ENCODE measurements at places on chromosomes 3 and 15.

DNA sequence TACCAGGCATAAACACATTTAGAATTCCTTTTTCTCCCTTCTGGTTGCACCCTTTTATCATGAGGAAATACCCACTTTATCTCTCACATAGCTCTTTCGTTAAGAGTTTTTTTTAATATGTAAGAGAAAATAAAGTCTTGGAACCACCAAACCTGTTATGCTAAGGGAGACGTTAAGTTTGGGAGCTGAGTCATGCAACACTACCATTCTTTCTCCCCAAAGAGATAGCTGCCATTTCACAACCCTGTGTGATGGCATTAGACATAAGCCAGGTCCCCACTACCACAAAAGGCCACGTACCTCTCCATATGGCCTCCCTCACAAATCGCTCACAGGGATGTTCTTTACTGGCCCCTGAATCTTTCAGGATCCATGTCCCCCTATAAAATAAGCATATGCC, 7.6 kb upstream of the NIPA1 start:
- no peaks in the 10 kb centered on the region for H3K27me3 ChIP-seq
- DNase-seq, result no peak
- H3K36me3 ChIP-seq, result no peaks in the 10 kb centered on the region

DNA sequence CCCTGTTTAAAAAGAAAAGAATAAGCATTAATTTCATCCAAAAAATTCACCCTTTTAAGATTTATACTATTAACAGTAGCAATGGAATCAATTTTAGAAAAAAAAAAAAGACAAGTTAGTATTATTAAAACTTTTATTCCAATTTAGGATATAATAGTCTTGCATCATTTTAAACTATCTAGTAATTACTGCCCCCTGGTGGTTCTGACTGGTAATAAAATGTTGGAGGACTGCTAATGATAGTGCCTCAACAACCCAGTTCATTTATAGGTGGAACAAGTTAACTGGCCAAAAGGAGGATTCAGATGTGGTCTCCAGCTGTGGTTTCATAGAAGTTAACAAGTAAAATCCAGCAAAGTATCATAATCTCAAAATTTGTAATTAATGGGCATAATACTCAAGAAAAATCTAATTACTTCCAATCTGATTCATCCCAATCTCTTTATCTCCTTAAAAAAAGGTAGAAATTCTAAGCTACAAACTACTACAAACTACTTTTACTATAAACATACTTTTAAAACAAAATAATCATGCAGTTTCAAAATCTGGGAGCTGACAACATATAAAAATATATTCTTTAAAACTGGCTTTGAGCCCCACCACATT, 30.7 kb upstream of the WDR49 start:
- H3K27ac ChIP-seq, result no peak overlapping the region
- DNase-seq, result peak; percentile 94
- H3K4me1 ChIP-seq, result no peaks in the 10 kb centered on the region
- no peaks in the 10 kb centered on the region for H3K27me3 ChIP-seq
- no peak overlapping the region for H3K4me3 ChIP-seq

DNA sequence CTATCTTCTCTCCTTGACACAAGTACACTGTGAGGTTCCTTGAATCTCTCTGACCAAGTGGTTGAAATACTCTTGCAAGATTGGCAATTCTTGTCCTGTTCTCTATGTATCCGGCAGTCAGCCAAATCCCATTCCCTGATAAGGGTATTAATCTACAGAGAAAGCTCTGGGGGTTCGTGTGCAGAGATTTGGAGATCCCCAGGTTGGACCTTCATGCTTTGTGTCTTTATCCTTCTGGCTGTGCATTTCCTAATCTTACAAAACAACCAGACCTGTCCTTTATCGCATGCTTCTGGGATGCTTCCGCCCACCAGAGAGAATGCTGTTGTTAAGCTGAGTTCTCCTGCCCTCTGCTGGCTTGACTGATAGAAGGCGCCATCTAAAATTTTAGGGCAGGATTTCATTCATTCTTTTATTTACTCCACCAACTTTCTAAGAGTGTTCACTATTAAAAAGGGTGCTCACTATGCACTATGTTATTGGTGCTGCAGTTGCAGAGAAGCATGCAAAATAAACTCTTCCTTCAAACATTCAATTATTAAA, 8.6 kb upstream of the SST start:
- no peaks in the 10 kb centered on the region for H3K36me3 ChIP-seq
- H3K27me3 ChIP-seq, result no peaks in the 10 kb centered on the region
- H3K4me3 ChIP-seq, result no peak overlapping the region
- DNase-seq, result peak; percentile 72

DNA sequence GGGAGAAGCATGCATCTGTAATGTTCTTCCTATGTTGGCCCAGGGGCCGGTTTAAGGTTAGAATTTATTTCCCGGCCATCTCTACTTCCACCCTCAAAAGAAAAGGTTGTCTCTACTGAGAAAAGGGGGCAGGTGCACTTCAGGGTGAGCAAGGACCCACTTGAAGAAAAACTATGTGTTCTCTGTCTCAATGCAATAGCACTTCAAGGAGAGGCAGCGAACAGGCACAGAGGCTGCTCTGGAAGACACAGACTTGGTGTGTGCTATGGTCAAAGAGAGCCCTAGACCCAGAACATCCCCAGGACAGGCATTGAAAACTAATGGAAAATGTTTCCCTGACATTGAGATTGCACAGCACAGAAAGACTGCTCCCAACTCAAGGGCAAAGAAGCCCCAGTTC, 7.6 kb downstream of the MINDY4B start:
- no peak overlapping the region for H3K4me3 ChIP-seq
- H3K27ac ChIP-seq, result no peak overlapping the region
- no peaks in the 10 kb centered on the region for H3K27me3 ChIP-seq

DNA sequence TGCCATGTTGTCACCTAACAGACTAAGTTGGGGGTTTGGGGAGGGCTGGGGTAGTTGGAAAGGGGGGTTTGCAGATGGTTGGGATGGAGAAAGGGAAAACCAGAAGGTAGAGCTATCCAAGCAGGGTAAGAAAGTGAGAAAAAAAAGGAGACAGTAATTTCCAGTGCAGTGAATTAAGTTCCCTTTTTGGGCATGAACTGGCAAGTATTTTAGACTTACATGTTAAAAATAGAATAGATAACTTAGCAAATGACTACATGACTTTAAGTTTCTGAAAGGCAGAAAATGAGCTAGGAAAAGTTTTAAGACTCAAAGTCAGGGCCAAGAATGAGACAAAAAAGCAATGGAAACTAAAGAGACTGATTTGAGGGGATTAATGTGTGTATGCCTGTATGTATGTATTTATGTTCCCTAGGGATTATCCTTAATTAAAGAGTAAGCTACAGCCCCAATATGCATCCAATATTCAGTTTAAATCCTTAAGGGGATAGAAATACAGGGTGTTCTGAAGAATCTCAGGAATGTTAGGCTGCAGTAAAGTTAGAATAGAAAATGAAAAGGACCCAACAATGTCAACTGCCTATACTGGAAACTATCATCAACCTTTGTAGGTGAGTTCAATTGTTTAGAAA, 285.2 kb upstream of the MME start:
- H3K4me1 ChIP-seq, result peaks cover 2% of the 10 kb centered on the region
- H3K27ac ChIP-seq, result peak overlapping the region; percentile 53
- H3K4me3 ChIP-seq, result no peak overlapping the region
- no peaks in the 10 kb centered on the region for H3K36me3 ChIP-seq
- no peaks in the 10 kb centered on the region for H3K27me3 ChIP-seq

GRCh38 chr3:172511783-172512762, 11.2 kb downstream of the TNFSF10 start:
- peak; percentile 44 for DNase-seq
- no peaks in the 10 kb centered on the region for H3K4me1 ChIP-seq
- H3K4me3 ChIP-seq, result no peak overlapping the region
- H3K36me3 ChIP-seq, result no peaks in the 10 kb centered on the region

- no peak overlapping the region for H3K27ac ChIP-seq
- no peaks in the 10 kb centered on the region for H3K36me3 ChIP-seq
- no peak overlapping the region for H3K4me3 ChIP-seq
- no peaks in the 10 kb centered on the region for H3K27me3 ChIP-seq
- H3K4me1 ChIP-seq, result no peaks in the 10 kb centered on the region
- DNase-seq, result peak; percentile 81
These were observed 335.2 kb upstream of the MCTP2 start for GRCh38 chr15:93895976-93896770.

- H3K27ac ChIP-seq, result no peak overlapping the region
- no peaks in the 10 kb centered on the region for H3K36me3 ChIP-seq
- no peaks in the 10 kb centered on the region for H3K27me3 ChIP-seq
- DNase-seq, result no peak
These were observed 123.3 kb downstream of the NFKBIZ start for GRCh38 chr3:101972430-101973162.

DNA sequence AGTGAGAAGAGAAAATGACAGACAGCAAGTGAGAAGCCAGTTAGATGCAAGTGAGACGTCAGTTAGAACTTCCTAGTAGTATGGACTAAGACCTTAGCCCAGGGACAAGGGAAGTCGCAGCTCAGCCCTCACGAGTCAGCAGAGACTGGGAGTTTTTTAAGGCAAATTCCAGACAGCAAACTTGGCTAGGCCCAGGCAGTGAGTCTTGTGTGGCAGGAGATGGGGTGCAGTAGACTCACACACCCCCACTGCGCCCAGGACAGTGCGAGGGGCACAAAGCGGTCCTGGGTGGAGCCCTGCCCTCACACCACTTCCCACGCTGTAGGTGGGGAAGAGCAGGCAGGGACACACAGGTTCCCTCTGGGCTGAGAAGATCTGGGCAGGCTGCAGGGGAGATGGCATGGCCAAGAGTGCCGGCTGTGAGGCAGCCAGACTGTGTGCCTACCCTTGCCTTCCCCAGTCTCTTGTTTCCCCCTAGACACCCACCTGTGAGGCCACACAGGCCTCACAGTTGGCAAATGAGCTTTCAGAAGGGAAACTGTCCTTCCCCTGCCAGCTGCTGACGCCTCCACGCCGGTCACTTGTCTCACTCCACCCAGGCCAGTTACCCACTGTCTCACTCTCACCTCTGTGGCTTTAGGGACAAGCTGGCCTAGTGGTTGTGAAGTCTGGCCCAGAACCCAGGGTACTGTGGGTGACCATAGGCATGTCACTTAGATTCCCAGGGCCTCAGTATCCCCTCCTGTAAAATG, 13.7 kb upstream of the PRKCD start:
- no peaks in the 10 kb centered on the region for H3K36me3 ChIP-seq
- DNase-seq, result no peak
- no peak overlapping the region for H3K4me3 ChIP-seq
- H3K27ac ChIP-seq, result no peak overlapping the region
- H3K4me1 ChIP-seq, result no peaks in the 10 kb centered on the region

DNA sequence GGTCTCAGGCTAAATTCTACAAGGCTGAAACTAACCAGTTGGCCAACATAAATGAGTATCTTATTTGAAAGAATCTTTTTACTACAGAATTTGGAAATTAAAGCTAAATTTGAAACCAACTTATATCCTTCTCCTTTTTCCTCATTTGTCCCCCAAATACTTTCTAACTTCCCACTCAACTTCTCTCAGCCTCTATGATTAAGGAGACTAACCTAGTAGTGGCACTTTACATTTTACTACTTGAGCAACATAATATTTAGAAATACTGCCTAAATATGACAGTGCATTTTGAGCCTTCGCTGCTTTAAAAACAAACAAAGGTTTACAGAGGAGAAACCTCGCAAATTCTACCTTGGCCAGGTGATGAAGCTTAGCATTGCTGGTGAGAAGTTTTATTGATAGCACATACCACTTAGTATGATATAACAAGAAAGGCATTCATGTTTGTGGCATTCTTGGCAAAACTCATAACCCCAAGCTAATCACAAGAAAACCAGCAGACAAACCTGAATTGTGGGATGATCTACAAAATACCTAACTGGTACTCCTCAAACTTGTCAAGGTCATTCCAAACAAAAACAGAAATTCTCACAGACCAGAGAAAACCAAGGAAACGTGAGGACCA, 432.1 kb upstream of the CFAP20DC start:
- no peaks in the 10 kb centered on the region for H3K36me3 ChIP-seq
- no peak for DNase-seq
- no peaks in the 10 kb centered on the region for H3K27me3 ChIP-seq
- no peak overlapping the region for H3K4me3 ChIP-seq

DNA sequence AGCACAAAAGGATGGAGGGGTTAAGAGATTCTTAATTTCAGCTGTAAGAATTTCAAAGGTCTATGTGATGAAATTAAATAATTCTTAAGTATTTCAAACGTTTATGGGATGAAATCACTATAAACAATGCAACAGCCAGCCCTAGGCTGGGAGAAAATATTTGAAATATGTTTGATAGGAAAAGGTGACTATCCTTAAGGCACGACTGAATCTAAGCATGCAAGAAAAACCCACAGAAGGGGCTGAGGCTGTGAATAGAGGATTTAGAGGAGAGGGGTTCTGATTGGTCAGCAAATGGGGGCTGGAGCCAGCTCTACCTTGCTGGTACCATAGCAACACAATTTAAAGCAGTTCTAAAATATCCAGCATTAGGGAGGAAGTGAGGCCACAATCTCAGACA, 220.8 kb upstream of the ATP10A start:
- no peak for DNase-seq
- H3K4me1 ChIP-seq, result peaks cover 10% of the 10 kb centered on the region
- H3K4me3 ChIP-seq, result no peak overlapping the region
- H3K27me3 ChIP-seq, result no peaks in the 10 kb centered on the region

- DNase-seq, result no peak
- H3K4me3 ChIP-seq, result no peak overlapping the region
- no peaks in the 10 kb centered on the region for H3K27me3 ChIP-seq
- no peak overlapping the region for H3K27ac ChIP-seq
- no peaks in the 10 kb centered on the region for H3K36me3 ChIP-seq
These were observed 341.4 kb downstream of the OTOL1 start for GRCh38 chr3:161838021-161838420.

DNA sequence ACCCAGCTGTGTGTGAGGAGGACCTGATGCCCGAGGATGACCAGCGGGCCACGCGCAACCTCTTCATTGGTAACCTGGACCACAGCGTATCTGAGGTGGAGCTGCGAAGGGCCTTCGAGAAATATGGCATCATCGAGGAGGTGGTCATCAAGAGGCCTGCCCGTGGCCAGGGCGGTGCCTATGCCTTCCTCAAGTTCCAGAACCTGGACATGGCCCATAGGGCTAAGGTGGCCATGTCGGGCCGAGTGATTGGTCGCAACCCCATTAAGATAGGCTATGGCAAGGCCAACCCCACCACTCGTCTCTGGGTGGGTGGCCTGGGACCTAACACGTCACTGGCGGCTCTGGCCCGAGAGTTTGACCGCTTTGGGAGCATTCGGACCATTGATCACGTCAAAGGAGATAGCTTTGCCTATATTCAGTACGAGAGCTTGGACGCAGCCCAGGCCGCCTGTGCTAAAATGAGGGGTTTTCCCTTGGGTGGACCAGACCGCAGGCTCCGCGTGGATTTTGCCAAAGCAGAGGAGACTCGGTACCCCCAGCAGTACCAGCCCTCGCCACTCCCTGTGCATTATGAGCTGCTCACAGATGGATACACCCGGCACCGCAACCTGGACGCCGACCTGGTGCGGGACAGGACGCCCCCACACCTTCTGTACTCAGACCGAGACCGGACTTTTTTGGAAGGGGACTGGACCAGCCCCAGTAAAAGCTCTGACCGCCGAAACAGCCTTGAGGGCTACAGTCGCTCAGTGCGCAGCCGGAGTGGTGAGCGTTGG, 1.5 kb downstream of the RBM15B start:
- no peak overlapping the region for H3K27ac ChIP-seq
- no peaks in the 10 kb centered on the region for H3K27me3 ChIP-seq
- DNase-seq, result no peak
- H3K36me3 ChIP-seq, result peaks cover 57% of the 10 kb centered on the region
- H3K4me3 ChIP-seq, result peak overlapping the region; percentile 86

All from trophoblast cell (in vitro differentiated cells and primary cell).